ENCODE measurements at places on chromosomes 12 and 14. TPM values are rescaled to one million over a fixed set of nuclear protein-coding genes. Genes with fewer than 3 reads are reported as not detected.

- no peak for DNase-seq
These were observed 10.4 kb downstream of the B4GALNT1 start for GRCh38 chr12:57622293-57623245.

DNA sequence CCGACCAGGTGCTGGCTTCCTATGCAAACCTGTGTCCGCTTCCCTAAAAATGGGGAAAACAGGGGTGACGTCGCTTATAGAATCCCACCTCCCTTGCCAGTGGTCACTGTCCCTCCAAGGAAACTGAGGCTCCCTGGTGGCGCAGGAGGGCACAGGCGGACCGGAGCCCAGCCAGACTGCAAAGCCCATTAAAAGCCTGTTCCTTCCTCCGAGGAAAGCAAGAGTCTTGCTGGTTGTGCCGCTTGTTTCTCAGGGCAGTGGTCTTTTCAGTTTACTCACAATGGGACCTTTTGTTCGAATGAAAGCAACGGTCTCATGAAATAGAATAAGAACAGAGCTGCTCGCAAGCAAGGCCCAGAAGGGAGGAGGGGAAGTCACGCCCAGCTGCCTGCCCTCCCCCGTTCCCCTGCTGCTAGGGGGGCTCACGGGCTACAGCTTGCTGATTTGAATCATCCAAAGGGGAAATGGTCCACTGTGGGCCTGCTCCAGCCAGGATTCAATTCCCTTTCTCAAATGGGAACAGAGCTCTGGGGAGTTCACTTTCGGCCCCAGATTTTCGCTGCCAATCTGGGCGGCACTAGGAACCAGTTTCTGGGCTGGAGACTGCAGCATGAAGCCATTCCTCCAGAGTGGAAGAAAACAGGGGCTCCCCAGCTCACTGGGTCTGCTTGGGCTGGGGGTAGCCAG lies 4.6 kb upstream of the SELPLG start:
- DNase-seq, result no peak

GRCh38 chr12:58781609-58782008 lies 138.7 kb downstream of the LRIG3 start:
- no peak for DNase-seq

DNA sequence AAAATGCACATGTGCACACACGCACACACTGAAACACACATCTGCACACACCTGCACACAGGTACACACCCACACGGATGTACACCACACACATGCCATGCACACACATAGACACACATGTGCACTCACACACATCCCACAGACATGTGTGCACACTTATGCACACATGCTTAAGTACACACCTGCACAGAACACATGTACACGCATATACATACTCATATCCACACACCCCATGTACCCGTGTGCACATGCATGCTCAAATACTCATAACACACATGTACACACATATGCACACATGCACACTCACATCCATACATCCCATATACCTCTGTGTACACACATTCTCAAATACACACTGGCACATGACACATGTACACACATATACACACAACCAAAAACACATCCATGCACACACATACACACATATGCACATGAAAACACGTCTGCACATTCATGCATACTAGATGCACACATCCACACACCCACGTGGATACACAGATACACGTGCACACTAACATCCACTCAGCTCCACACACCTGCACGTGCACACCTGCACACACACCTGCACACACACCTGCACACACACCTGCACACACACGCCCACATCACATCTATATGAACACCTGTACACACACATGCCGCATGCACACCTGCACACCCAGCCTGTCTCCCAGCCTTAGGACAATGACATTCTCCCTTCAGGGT lies 336.7 kb downstream of the ADGRD1 start:
- DNase-seq, result no peak

GRCh38 chr14:105888151-105888550 lies 361.8 kb downstream of the TMEM121 start:
- DNase-seq, result no peak

DNA sequence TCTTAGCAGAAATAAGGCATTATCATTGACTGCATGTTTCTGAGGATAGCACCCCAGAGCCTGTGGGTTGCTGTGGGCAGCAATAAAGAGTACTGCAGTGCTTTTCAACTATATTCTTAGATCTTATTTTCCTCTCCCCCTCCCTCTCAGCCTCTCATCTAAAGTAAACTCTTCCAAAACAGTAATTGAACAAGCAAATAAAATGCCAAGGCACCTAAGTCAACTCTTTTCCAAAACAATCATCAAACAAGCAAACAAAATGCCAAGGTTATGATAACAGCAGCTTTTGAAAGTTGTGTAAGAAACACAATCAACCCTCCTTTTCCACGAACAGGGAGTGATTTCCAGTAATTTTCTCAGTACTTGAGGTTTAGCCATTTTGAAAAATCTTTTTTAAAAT lies 1542.6 kb downstream of the AACS start:
- peak; percentile 52 for DNase-seq

- no peak for DNase-seq
These were observed 144.3 kb downstream of the BCL11B start for GRCh38 chr14:99127651-99128167.

- DNase-seq, result peak; percentile 27
These were observed 290.9 kb downstream of the PPFIA2 start for GRCh38 chr12:81468206-81468605.

DNA sequence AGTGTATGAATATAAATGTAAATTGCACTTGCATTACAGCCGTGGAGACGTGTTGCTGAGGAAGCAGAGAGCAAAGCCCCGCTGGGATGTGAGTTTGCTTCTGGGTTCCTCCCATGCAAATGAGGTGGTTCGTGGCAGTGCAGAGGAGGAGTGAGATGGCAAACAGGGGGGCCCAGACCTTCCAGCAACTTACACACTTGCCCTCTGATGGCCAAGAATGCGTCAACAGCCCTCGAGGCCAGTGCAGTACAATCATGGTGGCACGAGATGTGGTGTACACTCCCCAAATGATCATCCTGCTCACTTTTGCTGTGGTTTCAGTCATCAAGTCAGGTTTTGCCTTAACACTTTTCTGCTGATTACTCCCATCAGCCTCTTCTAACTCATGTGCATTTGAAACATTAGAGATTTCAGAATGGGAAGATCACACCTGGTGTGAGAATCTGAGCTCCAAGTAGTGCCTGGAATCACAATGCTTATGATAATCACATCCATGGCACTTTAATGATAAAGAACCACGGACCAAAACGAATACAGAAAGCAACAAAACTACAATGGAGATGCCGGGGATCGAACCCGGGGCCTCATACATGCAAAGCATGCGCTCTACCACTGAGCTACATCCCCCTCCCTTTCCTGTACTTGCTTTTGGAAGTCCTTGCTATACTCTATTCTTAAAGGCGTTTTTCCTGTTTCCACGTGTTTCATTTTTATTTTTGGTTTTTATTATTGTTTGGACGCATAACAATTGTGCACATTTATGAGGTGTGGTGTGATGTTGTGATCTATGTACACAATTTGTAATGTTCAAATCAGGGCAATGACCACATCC lies 7.0 kb upstream of the UBC start:
- peak; percentile 67 for DNase-seq

GRCh38 chr12:13368971-13369370 lies 172.4 kb downstream of the EMP1 start:
- DNase-seq, result no peak

GRCh38 chr12:66744956-66745383 lies 66.1 kb upstream of the GRIP1 start:
- DNase-seq, result no peak

GRCh38 chr12:55637467-55637866 lies 775 bp downstream of the OR10P1 start:
- no peak for DNase-seq

- DNase-seq, result peak; percentile 57
These were observed 3.5 kb upstream of the P2RX7 start for GRCh38 chr12:121128908-121129810.

DNA sequence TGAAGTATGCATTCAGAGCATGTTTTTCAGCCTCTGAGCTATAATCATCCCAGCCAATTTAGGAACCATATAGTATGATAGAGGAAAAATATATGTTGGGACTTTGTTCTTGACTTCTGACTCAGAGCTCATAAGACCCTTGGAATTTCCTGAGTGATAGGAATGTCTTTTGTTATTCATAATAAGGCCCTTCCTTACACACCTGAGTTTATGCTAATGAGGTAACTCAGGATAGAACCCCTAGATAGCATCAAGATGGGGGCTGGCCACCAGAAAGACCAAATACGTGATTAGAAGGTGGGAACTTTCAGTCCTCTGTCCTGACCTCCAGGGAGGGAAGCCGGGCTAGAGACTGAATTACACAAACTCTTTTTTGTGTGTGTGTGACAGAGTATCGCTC lies 32.4 kb upstream of the PLEK2 start:
- no peak for DNase-seq

DNA sequence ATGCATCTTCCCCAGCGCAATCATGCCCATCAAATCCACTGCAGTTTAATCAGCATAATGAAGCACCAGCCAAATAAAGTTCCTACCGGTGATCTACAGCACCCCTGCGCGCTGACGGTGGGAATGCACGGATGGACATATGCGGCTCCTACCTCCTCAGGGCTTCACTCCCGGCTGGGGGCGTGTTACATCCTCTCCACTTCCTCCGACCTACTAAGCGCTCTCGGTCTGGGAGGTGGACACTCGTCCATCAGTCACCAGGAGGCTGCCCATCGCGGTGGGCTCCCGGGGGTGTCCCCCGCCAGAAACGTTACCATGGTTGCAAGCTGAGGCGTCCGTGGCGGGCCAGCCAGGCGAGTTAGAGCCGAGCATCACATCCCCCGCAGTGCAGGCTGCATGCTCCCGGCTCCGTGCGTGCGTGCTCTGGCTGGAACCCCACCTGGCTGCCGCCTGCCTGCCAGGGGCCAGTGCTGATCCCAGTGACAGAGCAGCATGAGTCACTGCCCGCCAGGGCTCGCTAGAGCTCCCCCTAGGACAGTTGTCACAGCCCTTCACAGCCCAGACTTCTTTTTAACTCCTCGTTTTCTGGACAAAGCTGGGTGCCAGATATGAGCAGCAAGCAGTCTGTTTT lies 73.0 kb downstream of the CIT start:
- DNase-seq, result peak; percentile 66

DNA sequence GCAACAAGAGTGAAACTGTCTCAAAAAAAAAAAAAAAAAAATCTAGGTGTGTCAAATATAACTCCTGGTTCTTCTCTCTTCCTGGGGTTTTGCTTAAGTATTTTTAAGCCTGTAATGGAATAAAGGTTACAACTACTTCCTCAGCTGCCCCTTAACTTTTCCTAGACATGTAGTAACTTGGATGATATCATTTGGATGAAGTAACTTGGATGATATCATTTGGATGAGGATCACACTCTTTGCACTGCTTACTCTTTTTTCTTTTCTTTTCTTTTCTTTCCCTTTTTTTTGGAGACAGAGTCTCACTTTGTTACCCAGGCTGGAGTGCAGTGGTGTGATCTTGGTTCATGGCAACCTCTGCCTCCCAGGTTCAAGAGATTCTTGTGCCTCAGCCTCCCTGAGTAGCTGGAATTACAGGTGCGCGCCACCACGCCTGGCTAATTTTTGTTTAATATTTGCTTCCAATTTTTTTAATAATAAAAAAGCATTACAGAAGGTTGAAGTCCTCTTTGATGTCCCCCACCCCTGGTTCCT lies 775 bp upstream of the FAM186A start:
- peak; percentile 9 for DNase-seq

DNA sequence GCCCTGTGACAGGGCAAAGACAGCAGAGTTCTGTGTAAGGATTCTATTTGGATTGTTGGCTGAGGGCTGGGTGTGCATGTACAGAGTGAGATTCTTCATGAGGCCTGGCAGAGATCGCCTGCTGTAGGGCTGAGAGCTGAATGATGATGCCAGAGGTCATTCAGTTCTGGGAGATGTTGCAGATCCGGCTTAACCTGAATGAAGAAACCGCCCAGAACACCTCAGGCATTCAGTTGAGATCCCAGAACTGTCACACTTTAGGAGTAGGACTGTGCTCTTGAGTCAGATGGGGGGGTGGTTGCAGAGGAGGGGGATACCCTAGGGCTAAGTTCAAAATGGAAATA lies 5.8 kb upstream of the EVL start:
- DNase-seq, result no peak

GRCh38 chr12:47387994-47388393 lies 308.2 kb upstream of the AMIGO2 start:
- DNase-seq, result no peak

GRCh38 chr14:67674139-67674479 lies 323 bp downstream of the VTI1B start:
- peak; percentile 73 for DNase-seq

DNA sequence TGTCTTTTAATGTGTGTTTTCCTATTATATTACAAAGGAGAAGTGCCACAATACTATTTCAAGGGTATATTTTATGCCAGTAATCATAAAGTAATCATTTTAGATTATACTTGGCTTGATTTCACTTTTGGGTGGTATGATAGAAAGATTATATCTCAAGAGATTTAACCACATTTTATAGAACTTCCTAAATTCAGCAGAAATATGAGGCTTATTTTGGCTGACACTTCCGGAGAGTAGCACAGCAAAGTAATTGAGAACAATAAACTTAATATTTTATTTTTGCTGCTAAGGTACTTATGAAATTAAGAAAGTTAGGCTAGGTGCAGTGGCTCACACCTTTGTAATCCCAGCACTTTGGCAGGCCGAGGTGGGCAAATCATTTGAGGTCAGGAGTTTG lies 319.1 kb downstream of the NPAS3 start:
- DNase-seq, result no peak

DNA sequence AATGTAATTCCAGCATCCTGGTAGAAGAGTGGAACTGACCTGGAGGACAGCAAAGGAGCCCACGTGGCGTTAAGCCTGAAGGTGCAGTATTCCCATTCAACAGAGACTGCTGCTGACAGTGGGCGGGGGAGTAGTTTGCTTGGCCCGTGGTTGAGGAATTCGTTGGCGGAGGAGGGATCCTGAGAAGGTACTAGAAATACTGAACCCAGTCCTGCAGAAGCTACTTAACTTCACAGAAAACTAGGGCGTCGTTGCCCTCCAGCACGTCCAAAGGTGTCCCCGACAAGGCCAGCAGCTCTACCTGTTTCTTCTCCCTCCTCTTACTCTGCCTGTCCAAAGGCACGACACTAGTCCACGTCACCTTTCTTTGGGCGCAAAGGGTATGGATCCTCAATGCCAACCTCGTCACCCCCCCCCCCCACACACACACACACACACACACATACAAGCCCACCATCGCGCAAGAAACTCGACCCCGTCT lies 303 bp downstream of the PUS7L start:
- peak; percentile 43 for DNase-seq

- no peak for DNase-seq
These were observed 226.9 kb downstream of the CRADD start for GRCh38 chr12:93904124-93904523.

Gene GUCY2C
- total RNA-seq, result not detected

Gene LRFN5
- 0.97 TPM for total RNA-seq

Gene ESR2
- not detected for total RNA-seq

Gene LPAR5
- not detected for total RNA-seq

Gene SLCO1B1
- not detected for total RNA-seq

Gene PMCH
- total RNA-seq, result not detected

Gene RHEBL1
- 0.64 TPM for total RNA-seq

Gene TMEM179
- not detected for total RNA-seq

Gene BCL7A
- 3.9 TPM for total RNA-seq

Gene TOMM20L
- total RNA-seq, result not detected

Gene ZNF891
- total RNA-seq, result 0.86 TPM

Gene CDC42BPB
- 122 TPM for total RNA-seq

Gene OTOGL
- total RNA-seq, result under 0.01 TPM

Gene IL31
- total RNA-seq, result not detected

Gene ANO4
- total RNA-seq, result 13.8 TPM

Gene KSR2
- total RNA-seq, result not detected

Gene PACS2
- total RNA-seq, result 35.0 TPM

All from fibroblast of villous mesenchyme (primary cell).